ENCODE measurements at places on chromosomes 3 and 15. TPM values are rescaled to one million over a fixed set of nuclear protein-coding genes. Genes with fewer than 3 reads are reported as not detected.

DNA sequence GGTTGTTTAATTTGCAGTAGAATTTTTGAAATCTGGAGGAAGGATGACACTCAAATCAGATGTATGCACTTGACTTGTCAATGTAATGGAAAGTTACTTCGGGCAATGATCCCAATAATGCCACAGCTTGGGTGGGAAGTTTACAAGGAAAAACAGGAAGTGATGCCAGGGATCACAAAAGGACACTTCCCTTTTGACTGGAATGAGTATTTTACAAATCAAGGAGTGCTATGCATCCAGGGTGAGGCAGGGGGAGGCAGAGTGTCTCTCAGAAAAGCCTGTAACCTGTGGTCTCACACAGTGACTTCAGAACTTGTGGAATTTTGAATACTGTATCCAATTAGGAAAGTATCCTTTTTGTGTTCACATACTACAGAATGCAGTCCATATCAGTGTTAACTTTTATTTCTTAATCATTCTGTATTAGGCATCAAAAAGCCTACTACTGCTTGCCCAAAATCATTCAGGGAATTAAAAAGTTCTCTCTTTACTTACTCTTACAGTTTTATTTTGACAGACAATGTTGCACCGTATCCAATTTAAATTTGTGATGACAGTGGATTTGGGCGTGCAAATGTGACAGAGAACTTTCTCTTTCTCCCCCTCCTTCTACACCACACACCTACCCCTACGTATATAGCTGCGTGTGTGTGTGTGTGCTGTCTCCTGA is 445.1 kb downstream of the MECOM start:
- DNase-seq, result no peak
- H3K36me3 ChIP-seq, result no peaks in the 10 kb centered on the region
- H3K4me3 ChIP-seq, result no peak overlapping the region
- no peaks in the 10 kb centered on the region for H3K27me3 ChIP-seq

GRCh38 chr3:95424279-95424678 is 1361.4 kb downstream of the NSUN3 start:
- no peaks in the 10 kb centered on the region for H3K4me1 ChIP-seq
- H3K36me3 ChIP-seq, result no peaks in the 10 kb centered on the region
- no peak for DNase-seq
- no peaks in the 10 kb centered on the region for H3K27me3 ChIP-seq
- no peak overlapping the region for H3K27ac ChIP-seq

The MEX3B gene
- 0.31 TPM for total RNA-seq

DNA sequence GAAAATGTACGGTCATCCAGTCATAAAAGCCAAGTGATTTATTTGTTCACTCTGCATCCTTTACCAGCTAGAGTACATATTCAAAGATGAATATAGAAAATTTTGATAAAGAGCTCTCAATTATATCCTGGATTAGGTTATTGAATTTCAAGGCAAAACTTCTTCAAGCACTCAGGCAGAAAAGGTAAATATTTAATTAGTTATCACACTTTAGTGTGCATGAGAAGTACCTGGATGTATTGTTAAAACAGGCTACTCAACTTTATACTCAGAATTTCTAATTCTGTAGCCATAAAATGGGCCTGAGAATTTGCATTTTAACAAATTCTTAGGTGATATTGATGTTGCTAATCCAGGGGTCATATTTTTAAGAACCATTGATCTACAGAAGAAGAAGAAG is 45.3 kb downstream of the ILDR1 start:
- peaks cover 9% of the 10 kb centered on the region for H3K36me3 ChIP-seq
- H3K4me1 ChIP-seq, result peaks cover 26% of the 10 kb centered on the region
- H3K4me3 ChIP-seq, result no peak overlapping the region
- DNase-seq, result no peak
- H3K27me3 ChIP-seq, result no peaks in the 10 kb centered on the region

- peak overlapping the region; percentile 94 for H3K27ac ChIP-seq
- DNase-seq, result no peak
Measured at GRCh38 chr15:62060896-62061280, 641 bp upstream of the VPS13C start.

DNA sequence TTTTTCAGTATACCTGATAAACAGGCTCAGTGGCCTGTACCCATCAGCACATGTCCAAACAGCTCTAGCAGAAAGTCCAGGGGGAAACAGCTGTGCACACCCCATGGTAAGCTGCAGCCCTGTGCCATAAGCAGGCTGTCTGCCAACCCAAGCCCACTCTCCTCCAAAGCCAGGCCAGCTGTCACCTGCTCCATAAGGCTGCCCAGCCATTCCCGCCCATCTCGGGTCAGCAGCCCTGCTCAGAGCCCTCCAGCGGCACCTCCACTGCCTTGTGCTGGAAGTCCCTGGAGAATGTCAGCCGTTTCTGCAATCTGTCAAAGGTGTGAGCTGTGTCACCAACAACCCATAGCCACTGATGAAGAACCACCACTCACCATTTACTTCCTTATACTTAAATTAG is 82.0 kb downstream of the NTRK3 start:
- peaks cover 16% of the 10 kb centered on the region for H3K4me1 ChIP-seq
- H3K4me3 ChIP-seq, result no peak overlapping the region
- no peaks in the 10 kb centered on the region for H3K36me3 ChIP-seq
- H3K27ac ChIP-seq, result no peak overlapping the region

The RASGRF1 gene
- 8.6 TPM for total RNA-seq

DNA sequence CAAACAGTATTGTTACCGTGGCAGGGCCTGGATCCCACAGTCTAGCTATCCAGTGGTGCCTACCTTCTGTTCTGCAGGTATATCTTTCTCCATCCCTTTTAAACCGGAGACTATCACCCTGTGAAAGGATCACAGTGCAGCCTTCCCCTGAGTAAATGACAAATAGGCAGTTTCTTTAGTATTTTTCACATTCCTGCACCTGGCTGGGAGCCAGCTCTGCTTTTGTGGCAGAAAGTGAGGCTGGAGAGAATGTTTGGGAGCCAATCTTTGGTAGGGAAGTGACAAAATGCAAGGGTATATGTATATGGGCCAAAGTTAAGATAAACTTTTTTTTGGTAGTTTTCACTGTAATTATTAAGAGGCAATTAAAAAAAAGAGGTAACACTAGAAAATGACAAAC is 54.8 kb downstream of the ARHGEF26 start:
- no peaks in the 10 kb centered on the region for H3K4me1 ChIP-seq
- H3K4me3 ChIP-seq, result no peak overlapping the region
- no peak for DNase-seq
- H3K27ac ChIP-seq, result no peak overlapping the region

The COL6A6 gene
- total RNA-seq, result not detected

DNA sequence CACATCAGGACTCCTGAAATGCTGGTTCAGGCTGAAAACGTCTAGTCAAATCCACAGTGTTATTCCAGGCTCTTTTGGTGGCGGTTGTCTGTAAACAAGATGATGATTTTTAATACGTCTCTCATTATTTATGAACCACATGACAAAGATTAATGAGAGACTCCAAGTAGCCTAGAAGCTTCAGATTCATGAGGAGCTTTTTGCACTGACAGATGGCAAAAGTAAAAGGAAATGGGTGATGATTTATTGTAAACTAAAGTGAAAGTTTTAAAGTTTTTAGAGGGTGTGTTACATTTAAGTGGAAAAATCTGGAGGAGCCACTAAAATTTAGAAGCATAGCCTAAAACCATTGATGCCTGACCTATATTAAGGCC is 77.0 kb downstream of the BBX start:
- no peak for DNase-seq
- peaks cover 13% of the 10 kb centered on the region for H3K36me3 ChIP-seq
- H3K4me3 ChIP-seq, result peak overlapping the region; percentile 82
- peak overlapping the region; percentile 93 for H3K27ac ChIP-seq
- peaks cover 65% of the 10 kb centered on the region for H3K4me1 ChIP-seq
- no peaks in the 10 kb centered on the region for H3K27me3 ChIP-seq

The KCNH8 gene
- 1.3 TPM for total RNA-seq

DNA sequence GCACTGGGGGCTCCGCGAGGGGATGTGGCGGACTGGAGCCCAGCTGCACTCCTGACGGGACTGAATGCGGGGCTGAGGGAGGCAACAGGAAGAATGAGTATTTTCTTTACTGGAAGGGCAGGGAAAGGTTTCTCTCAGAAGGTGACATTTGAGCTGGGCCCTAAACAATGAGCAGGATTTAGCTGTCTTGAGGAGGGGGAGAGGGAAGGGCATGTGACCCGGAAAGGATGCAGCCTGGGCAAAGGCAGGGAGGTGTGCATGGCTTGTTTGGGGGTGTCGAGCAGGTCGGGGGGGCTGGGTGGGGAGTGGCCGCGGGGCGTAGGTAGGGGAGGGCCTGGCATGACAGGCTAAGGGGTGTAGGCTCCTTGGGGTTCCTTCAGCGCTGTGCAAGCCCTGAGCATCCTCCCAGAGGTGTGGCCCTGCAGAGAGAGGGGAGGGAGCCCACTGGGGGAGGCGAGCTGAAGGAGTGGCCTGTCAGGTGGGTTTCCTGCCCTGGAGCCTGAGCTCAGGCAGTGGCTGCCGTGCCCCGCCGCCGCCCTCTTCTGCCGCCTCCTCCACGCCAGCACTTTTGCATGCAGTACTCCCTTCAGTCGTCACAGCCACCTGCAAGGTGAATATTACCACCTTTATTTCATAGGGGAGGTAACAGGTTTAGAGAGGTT is 17.2 kb upstream of the ANKDD1A start:
- peak overlapping the region; percentile 89 for H3K4me3 ChIP-seq
- peak overlapping the region; percentile 99 for H3K27ac ChIP-seq
- H3K27me3 ChIP-seq, result no peaks in the 10 kb centered on the region

DNA sequence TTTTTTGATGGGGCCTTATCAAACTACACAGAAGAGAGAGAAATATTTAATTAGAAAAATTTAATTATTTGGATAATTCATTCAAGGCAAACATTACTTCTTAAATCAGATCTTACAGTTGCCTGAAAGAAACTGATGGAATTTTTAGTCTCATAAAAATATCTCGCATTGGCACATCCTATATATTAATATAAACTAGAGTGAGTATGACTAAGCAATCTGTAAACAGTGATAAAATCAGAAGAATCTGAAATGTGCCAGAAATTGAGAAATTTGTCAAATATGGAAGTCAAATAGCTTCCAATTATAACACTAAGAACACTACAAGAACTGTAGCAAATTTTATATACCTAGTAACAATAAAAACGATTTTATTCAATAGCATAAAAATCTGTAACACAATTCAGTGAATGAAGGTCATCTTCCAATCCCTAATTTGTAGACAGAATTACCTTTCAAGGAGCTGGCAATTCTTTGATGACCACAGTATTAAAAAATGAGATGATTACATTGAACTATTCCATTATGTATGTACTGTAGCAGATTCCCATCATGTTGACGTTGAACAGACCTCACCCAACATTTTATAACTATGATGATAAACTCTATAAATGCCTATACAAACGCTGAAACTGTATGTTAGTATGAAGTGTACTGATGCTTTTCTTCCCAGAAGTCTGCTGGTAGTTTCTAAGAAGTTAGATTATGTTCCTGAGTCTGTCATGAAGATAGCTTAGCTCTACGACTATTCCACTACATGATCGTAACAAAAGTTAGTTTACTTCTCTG is 63.0 kb downstream of the ALDH1A2 start:
- no peak for DNase-seq
- H3K36me3 ChIP-seq, result no peaks in the 10 kb centered on the region
- H3K27me3 ChIP-seq, result peaks cover 18% of the 10 kb centered on the region
- no peak overlapping the region for H3K27ac ChIP-seq
- no peak overlapping the region for H3K4me3 ChIP-seq
- H3K4me1 ChIP-seq, result no peaks in the 10 kb centered on the region

Data from activated B cell treated with CpG ODN at 0.5 μM for 24 hours (primary cell).